Stimulated activated CD8-positive, alpha-beta memory T cell treated with anti-CD3 and anti-CD28 coated beads, Interleukin-7, amount 100 ng/mL, for 4 hours (primary cell): ENCODE measurements at places on chromosomes 1 and 21.

DNA sequence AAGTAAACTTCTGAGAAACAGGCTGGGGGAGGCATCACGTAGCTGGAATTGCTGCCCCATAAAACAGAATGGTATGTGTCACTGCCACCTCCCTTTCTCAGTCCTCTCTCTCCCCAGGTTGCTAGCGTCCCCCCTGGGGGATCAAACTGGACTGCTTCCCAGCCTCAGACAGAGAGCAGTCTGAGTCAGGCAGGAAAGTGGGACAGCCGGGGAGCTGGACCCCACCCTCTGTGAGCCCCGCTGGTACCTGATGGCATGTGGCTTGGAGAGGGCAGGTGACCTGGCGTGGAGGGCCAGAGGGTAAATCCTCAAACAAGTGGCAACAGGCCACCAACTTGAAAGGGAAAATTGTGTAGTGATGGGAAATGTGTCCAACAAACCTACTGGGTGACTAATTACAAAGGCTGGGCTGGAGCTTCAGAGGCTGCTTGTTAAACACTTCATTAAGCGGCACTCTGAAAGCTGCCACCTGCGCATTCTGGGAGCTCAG is 1.0 kb upstream of the SFN start:
- no peak for DNase-seq

- DNase-seq, result no peak
These were observed 184.5 kb downstream of the TGFBR3 start for GRCh38 chr1:91701472-91701869.

GRCh38 chr1:204725821-204726448 is 40.4 kb upstream of the LRRN2 start:
- DNase-seq, result no peak

- DNase-seq, result no peak
These were observed 254.5 kb downstream of the DNM3 start for GRCh38 chr1:172095846-172096245.

DNA sequence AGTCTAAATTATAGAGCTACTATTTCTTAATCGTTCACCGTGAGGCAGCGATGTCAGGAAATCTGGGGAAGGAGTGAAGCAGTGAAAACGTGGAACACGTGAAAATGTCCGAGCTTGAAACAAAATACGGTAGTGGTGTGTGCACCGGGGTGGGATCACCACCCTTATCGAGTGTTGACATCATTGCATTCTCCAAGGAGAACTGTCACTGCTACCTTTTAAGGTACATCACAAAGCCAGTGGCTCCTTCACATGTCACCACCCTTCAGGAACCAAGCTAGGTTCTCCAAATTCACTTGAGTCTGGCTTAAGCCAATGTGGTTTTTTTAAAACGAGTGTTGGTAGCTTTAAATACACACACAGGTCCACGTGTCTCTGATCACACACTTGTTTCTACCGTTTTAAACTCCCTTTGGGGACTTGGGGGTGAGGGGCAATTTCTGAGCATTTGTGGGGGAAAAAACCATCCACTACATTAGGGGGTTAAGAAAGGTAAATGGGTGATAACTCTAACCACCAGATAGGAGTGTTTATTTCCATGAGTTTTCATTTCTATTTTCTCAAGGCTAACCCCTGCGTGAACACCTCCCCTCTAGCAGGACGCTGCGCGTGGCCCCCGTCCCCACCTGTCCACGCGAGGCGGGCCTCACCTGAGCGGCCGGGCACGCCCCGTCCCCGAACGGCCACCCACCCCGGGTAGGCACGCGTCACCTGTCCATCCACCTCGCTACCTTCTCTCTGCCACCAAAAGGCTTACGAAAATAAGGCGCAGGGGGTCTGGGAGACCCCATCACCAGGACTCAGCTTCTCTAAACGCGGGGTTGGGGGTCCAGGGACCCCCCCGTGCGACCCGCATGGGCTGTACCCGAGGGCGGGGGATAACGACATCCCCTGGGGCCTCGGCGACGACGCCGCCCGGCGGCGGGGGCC is 978 bp downstream of the PRDM15 start:
- no peak for DNase-seq

DNA sequence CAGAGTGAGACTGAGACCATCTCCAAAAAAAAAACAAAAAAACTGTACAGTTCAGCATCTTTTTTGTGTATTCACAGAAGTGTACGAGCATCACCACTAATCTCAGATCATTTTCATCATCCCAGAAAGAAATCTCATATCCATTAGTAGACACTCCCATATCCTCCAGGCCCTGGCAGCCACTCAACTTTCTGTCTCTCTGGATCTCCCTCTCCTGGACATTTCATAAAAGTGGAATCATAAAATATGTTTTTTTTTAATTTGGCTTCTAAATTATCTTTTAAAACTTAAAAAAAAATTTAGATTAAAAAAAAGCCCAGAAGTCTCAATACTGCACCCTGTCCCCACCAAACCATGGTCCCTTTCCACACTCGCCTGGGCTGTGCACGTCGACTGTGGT is 22.1 kb downstream of the RIPPLY3 start:
- no peak for DNase-seq
